ENCODE measurements at places on chromosomes 12 and 14.

DNA sequence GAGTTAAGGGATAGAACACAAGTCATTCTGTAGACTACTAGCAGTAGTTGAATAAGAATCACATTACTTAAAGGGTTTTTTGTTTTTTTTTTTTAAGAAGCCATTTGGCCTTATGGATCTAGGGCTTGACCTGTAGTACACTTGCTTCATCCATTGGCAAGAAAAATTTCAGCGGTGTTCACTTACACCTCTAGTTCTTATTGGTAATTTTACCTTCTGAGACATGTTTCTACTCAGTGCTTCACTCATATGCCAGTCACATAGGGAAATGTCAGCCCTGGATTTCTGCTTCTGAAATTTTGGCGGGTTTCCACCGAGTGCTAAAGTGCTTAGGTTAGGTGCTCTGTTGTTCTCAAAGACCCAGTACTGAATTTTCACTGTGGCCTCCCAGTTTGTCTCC lies 72.9 kb downstream of the FRMD6 start:
- no peak for DNase-seq

- no peak for DNase-seq
Observed at GRCh38 chr12:127943481-127944210, 323.3 kb upstream of the TMEM132C start.

DNA sequence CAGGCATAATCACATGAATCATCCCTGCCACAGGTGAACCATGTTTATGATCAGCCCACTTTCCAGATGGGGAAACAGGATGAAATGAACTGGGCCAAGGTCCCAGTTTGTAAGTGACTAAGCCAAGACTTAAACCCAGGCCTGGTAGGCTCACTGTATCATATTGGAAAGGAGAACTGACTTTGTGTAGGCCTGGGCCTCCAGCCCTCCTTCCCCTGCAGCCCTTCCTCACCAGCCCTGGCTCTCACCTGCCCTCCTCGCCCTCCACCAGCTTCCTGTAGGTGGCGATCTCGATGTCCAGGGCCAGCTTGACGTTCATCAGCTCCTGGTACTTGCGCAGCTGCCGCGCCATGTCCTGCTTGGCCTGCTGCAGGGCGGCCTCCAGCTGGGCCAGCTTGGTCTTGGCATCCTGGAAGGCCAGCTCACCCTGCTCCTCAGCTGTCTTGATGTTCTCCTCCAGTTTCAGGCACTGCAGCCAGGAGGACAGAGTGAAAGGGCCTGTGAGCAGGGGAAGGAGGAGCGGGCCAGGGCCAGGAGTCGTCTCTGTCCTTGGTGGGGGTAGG lies 19.8 kb downstream of the KRT80 start:
- no peak for DNase-seq

- DNase-seq, result no peak
Observed at GRCh38 chr12:114221957-114222630, 183.8 kb downstream of the TBX5 start.

DNA sequence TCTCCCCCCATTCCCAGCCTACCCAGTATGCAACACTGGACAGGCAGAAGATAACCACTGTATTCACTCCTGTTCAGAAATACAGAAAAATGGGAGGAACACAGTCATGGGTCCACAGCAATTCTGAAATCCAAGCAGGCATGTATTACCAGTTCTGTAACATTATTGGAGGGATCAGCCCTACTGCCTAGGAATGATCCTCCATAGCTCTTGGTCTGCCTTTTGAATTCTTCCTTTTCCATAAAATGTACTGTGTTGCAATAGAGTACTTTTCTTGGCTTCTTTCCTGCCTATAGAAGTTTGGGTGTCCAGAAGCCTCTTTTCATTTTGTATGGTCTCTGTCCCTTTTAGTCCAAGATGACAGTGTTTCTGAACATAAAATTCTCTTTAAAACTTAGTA lies 46.5 kb downstream of the SPATS2 start:
- DNase-seq, result no peak

DNA sequence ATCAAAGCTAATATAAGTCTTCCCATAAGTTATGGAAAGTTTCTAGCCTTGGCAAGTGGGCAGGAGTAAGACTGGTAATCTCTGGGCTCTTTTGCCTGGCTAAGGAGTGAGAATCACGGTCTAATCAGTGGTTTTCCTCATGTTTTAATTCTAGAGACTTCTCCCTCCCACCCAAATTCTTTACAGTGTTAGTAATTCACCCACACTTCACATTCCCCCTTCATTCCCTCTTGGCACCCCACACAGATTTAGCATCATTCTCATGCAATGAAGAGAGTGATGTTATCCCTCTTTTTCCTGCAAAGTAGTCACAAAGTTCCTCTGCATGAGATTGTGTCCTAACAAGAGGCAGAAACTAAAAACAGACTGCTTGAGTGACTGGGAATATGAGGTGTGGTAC lies 28.6 kb upstream of the CACNA2D4 start:
- DNase-seq, result no peak

DNA sequence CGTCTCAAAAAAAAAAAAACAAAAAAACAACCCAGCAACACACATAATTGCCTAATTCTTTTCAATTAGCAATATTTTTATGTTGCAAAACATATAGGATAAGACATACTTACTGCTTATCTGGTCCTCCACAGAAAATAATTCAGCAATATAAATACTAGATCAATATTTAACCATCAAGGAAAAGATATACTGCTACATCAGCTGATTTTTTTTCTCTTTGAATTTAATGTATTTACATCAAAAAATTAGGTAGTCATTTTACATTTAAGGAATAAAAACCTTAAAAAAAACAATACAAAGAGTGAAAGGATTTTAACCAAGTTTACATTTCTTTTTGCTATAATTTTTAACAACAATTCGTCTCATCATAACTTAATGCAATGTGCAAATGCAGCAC lies 28.1 kb downstream of the SPTSSA start:
- DNase-seq, result no peak

GRCh38 chr12:114812858-114813761 lies 129.1 kb upstream of the TBX3 start:
- no peak for DNase-seq

- peak; percentile 68 for DNase-seq
Observed at GRCh38 chr12:107515446-107515958, 170.1 kb upstream of the PWP1 start.

GRCh38 chr14:34212172-34212929 lies 249.7 kb downstream of the SPTSSA start:
- no peak for DNase-seq

DNA sequence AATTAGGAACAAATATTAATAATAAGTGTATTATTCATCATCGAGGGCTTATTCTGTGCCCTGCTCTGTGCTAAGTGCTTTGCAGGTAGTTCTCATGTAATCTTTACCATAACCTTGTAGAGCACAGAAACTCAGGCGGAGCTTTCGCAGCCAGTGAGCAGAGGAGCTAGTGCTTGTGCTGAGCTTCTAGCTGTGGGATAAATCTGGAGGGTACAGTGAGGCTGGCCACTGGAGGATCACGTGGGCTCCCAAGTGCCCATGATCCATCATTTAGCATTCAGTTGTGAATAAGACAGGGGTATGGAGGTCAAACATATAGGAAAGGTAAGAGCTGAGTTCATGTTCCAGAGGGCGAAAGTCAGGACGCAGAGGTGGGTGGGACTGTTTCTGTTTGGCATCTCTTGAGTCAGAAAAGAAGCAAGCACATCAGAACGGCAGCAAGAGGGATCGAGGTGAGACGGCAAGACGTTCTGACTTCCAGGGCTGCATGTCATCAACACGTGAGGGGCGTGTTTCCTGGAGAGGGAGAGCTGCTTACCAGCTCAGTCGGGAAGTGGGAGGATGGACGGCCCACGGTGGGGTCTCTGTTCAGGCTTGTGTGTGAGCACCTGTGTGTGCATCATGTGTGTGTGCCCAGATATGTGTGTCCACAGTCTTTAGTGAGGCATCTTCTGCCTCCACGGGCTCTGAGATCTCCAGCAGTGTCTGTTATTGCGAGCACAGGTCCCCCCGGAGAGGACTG lies 16.8 kb upstream of the KRT80 start:
- peak; percentile 19 for DNase-seq

DNA sequence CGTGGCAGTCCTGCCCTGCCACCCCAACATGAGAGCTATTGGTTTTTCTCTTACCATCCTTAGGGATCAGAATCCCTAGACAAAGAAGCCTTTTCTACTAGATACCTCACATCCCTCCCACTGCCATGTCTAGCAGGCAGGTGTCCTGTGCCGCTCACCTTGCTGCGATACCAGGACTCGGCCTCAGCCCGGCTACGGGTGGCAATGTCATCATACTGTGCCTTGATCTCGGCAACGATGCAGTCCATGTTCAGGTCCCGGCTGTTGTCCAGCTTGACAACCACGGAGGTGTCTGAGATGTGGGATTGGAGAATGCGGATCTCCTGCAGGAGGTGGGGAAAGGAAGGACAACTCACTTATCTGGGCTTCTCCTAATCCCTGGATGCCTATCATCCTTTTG lies 4.5 kb downstream of the KRT83 start:
- DNase-seq, result no peak

GRCh38 chr14:57848786-57849185 lies 17.1 kb downstream of the SLC35F4 start:
- DNase-seq, result no peak

DNA sequence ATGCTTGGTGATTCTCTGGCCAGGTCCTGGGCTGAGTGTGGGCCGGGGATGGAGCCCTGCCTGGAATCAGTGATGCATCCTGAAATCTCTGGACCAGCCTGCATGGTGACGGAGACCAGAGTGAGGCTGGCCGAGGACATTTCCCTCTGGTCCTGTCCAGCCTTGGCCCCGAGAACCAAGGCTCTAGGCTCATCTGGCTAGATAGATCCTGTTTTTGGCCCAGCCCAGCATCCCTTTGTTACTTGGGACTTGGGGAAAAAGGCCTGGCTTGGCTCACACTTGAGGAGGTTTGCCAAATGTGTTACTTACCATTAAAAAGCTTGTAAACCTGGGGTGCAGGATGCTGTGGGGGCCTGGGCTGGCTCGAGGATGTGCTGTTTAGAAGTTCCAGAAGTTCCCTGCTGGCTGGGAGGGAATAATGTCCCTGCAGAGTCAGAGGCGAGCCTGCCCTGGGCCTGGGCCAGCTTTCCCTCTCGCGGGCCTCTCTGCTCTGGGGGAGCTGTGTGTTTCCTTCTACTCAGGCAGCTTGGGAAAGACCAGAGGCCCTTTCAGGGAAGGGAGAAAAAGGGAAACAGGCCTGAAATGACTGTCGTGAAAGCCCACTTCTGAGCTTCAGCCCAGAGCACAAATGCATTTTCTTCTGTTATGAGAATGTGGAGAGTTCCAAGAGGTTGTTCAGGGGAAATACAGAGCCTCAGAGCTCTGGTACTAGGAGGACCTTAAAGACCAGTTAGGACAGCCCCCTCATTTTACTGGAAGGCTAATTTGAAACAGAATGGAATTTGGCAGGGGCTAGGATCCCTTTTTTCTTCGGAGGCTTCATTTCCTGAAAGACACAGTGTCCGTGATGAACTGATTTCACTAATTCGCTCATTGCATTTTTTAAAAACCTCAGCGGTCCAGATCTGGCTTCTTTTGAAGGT lies 47.2 kb upstream of the CTDSP2 start:
- DNase-seq, result peak; percentile 91

DNA sequence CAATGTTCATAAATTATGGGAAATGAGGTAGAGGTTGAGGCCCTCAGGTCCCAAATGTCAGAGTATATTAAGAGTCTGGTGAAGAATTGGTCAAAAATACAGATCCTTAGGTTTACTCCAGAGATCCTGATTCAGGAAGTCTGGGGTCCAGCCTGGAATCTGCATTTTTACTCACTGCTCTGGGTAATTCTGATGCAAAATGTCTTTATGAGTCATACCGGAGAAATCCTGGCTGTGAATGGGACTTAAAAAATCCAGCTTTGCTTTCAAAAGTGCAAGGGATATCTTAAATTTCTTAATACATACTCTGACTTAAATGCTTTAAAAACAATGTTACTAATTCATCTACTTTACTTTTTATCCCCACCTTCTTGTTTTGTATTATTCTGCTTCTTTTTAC lies 74.5 kb downstream of the FERMT2 start:
- DNase-seq, result no peak

DNA sequence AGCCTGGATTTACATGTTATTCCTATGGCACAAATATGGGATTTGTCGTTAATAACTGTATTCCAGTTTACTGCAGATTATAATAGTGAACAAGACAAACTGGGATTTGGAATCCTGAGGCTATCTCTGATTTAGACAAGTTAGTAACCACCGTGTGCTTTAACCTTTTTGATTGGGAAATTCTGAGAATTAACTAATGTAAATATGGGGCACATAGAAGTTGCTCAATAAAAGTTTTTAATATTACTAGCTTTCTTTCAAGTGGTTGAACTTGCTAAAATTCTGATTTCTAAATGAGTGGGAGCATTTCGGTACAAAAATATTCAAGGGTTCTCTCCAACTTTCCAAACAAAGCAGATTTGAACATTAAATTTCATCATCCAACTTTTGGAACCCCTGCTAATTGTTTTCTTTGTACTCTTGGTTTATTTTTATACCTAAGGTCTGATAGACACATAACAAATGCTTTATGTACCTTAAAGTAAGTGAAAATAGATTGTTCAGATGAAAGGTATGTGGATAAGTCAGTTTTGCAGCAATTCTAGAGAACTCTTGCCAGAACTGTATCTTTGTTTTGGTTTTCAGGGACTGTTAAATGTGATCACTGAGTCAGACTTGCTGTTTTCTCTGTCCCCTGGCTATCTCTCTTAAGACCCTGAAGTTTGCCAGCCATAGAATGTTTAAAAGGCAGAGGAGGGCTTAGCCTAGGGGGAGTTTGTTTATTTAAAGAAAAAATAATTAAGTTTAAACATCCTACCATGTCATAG lies 57.5 kb downstream of the FRS2 start:
- no peak for DNase-seq

DNA sequence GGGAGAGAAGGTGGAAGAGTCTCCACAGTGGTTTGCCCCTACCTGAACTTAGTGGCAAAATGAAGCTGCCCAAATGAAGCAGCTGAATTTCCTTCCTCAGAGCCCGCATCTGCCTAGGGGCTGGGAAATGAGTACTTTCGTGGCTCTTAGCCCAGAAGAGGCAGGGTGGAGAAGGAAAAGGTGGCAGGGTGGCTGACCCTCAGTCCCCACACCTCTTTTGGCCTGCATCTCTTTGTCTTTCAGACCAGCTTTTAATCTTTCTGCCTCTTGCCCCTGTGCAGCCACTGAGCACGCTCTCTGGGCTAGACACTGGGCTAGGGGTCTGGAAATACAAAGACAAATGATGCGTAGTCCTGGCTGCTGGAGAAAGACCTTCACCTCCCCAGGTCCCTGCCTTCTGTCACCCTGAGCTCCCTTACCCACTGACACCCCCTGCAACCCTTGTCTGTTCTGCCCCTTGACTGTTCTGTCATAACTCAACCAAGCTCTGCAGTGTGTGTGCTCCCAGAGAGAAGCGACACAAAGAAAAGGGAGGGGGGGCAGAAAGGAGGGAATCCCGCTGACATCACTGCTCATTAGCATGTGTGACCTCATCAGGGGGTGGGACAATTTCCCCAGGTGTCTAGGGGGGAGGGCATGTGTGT lies 371 bp upstream of the REM2 start:
- DNase-seq, result no peak

DNA sequence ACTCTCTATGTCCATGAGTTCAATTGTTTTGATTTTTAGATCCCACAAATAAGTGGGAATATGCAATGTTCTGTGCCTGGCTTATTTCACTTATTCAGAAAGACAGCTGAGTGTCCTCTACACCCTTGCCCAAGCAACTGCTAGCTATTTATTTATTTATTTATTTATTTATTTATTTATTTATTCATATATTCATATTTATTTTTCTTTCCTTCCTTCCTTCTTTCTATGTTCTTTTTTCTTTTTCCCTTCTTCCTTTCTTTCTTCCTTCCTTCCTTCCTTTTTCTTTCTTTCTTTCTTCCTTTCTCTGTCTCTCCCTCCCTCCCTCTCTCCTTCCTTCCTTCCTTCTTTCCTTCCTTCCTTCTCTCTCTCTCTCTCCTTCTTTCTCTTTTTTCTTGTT lies 563.4 kb downstream of the BCL11B start:
- DNase-seq, result no peak
